ENCODE measurements at places on chromosomes 2 and 18.

- no peak for DNase-seq
Observed at GRCh38 chr2:145339646-145340045, 819.7 kb upstream of the ZEB2 start.

GRCh38 chr2:152582081-152582480 lies 135.2 kb downstream of the PRPF40A start:
- no peak for DNase-seq

GRCh38 chr2:147980940-147981528 lies 39.5 kb downstream of the ORC4 start:
- DNase-seq, result no peak

DNA sequence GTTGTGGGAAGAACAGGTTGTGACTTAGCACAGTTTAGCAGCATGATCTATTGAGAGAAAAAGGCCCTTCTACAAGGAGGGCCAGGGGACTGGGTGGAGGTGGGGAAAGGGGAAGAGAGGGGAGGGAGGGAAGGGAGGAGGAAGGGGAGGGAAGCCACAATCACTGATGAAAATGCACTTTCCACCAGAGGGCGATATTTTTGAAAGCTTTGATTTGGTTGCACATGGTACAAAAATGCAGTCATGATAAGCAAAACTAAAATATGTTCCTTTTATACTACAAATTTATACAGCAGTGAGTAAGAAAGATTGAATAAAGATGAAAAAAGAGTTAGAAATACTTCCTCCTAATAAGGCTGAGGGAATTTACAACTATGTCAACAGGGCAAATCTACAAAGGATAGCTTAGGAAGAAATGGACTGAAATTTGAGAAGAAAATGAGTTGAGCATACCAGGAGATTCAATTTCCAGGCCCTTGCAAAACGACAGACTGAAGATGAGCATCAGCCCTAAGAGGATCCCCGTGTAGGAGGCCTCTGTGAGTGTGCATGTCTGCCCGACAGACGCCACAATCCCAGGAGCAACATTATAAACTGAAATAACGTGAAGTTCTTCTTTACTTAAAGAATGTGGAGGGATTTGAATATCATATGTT lies 17.2 kb downstream of the SH3YL1 start:
- peak; percentile 29 for DNase-seq

DNA sequence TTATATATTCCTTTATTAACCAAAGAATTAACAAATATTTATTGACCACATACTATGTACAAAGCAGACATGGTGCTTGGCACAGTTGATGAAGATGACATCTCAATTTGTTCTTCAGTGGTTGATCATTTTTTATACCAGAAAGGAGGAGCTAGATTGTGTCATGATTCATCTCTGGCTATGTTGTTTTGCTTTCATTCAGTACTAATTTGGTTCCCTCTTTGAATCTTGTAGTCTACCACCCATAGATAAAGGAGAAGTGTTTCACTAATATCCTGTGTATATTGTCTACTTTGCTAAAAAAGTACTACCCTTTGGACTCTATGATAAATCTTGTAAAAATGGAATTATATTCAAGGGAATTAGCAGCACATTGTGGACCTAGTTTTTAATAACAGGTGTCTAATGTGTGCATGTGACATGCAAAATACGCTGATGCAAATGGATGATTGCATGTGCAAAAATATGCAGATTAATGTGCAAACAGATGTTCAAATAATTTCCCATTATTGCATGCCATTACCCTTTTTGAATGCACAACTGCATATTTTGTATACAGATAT lies 313.2 kb upstream of the ZEB2 start:
- DNase-seq, result no peak

DNA sequence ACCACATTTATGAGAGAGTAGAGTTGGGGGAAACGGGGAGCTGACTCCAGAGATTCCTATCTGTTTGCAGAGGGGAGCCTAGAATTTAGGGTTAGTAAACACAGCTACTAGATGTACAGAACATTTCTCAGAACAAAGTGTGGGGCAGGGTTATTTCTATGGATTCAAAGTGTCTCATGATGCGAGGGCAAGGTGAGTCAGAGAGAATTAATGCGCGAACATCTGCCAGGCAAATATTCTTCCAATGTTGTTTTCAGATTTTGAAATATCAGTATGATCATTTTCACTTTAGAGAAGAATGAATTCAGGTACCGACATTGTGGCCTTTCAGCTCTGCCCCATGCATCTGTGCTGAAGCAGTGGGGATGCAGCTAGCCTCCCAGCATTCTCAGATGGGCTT lies 2.0 kb upstream of the DSEL start:
- DNase-seq, result no peak

DNA sequence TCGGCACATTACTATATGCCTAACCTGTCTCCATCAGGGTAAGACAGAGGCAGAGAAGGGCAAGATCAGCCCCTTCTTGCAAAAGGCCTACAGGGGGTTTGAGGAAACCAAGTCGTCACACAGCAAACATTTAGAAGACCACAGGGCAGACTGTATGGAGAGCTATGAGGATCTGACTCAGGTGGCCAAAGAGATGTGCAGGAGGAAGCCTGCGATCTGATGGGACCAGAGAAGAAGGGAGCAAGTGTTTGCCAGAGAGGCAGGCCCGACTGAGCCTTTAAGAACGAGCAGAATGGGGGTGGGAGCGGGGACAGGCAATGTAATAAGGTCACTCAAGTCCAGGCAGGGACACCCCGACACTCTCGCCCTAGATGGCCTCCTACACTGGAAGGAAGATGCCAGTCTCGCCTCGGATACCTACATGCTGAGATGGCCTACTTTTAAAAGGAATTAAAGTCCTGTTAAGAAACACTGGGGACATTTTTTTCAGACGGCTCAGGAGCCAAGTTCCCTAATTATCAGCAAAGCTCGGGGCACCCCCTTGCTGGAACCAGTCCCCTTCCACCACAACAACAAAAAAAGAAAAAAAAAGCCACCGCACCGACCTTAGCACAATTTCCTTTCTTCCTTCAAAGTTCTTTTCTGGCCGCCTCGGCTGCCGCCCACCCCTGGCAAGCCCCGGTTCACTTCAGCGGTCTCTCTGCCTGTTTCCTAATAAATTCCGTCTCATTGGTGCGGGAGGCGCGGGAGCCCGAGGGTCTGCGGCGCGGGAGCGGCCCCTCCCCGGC lies 1.5 kb downstream of the SFXN5 start:
- DNase-seq, result no peak

DNA sequence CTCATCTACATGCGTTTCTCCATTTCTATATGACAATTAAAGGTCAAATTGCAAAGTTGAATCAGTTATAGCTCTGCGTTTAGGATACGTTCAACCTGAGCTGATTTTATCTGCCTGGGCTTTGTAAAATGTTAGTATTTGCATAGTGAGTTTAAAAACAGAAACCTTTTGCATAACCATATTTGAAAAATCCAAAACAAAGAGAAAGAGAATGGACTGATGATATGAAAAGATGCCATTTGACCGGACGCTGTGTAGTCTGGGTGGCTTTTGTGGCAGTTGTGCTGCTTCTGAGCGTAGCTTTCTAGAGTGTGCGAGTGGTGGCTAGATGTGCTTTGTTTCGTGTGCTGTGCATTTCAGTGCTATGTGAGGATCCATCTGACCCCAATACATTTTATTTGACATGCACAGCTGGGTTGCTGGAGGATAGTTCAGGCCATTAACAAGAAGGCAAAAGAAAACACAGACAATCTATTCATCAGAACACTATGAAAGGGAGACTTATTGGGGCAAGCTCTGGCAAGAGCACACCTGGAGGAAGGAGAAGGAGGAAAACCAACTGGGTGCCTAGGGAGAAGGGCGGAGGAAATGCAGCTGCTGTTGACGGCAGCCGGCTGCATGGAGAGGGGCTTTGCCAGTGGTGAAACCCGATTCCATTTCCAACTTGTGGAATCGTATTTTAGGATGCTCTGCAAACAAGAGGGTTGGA lies 126.8 kb downstream of the ACOXL start:
- DNase-seq, result no peak

GRCh38 chr2:166293984-166294383 lies 81.8 kb downstream of the SCN9A start:
- DNase-seq, result no peak

DNA sequence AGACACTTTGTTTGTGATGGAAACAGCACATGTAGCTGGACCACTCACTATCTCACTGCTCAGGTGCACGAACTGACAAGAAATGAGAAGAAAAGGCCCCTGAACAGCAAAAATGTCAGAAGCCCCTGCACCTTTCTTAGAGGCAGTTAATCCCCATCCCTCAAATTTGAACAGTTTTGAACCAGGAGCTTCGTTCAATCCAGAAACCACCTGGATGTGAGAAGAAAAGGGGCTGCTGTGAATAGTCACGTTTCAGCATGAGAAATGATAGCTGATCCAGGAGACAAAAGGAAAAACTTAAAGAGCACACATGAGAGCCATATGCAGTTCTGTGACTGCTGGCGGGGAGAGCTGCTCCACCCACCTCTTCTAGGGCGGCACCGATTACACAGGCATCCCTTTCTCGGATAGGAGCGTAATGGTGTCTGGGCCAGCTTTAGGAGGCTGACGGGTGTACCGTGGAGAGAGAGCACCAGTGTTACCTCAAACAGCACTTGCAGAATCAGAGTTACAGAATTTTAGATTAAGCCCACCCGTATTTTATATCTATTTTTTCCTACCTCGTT lies 117.0 kb upstream of the EML6 start:
- DNase-seq, result peak; percentile 39

DNA sequence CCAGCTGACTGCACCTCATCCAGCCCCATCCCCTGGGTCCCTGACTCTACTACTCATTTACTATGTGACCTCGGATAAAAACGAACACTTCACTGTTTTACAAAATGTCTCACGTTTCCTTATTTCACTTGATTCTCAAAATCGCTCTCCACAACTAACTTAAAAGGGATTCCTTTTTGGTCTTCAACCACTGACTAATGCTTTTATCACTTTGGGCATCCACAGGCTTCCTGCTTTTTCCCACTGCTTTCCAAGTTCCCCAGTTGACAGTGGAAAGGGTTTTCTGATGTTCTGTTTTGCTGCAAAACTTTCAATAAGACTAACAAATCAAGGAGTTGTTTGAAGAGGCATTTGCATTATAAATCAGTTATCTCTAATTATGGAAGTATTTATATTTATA lies 24.1 kb downstream of the EIF2AK3 start:
- no peak for DNase-seq

DNA sequence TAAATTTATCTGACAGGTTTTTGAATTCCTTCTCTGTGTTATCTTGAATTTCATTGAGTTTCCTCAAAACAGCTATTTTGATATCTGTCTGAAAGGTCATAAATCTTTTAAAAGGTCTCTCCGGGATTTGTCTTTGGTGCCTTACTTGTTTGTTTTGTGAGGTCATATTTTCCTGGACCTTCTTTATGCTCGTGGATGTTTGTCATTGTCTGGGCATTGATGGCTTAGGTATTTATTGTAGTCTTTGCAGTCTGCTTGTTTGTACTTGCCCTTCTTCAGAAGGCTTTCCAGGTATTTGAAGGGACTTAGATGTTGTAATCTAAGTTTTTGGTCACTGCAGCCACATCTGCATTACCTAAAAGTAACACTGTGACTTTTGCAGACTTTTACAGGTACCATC lies 355.2 kb downstream of the PARD3B start:
- no peak for DNase-seq

DNA sequence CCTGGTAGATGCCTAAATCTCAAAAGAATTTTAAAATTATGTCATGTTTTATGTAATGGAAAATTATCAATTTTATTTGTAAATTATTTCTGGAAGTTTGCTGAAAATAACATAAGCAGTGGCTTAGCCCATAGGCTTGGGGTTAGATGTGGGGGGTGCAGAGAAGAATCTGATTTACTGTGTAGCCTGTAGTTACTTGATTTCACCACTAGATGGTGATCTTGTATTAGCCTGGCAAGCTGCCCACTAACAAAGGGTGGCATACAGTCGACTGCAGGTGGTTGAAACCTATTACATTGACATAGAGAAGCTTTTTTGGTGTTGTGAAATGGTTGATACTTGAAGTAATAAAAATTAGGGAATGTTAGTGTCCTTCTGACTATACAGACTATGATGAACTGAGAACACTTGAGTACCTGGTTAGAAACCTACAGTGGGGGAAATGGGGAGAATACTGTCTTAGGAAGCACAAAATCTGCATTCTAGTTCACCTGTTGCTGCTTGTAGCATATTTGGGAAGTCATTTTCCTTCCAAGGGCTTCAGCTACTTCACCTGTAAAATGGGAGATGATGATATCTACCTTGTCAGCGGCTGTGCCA lies 191.0 kb upstream of the LHCGR start:
- DNase-seq, result peak; percentile 17

GRCh38 chr2:32772638-32773447 lies 145.0 kb downstream of the TTC27 start:
- no peak for DNase-seq

GRCh38 chr2:113977060-113977659 lies 87.3 kb downstream of the ACTR3 start:
- no peak for DNase-seq
